ENCODE measurements at places on chromosomes 4 and X.

- peak; percentile 36 for DNase-seq
Measured at GRCh38 chr4:141099326-141099725, 33.9 kb downstream of the RNF150 start.

- DNase-seq = peak; percentile 38
Measured at GRCh38 chrX:130110379-130111219, at the start of gene ELF4. TSS of gene ELF4 (minus strand) at chrX:130110497. CDS start at chrX:130081330, 29,167 bp downstream.

GRCh38 chr4:13511101-13511500 is 27.0 kb upstream of the RAB28 start:
- DNase-seq = no peak

- peak; percentile 30 for DNase-seq
Measured at GRCh38 chrX:26649534-26649933, 433.6 kb downstream of the MAGEB5 start.

DNA sequence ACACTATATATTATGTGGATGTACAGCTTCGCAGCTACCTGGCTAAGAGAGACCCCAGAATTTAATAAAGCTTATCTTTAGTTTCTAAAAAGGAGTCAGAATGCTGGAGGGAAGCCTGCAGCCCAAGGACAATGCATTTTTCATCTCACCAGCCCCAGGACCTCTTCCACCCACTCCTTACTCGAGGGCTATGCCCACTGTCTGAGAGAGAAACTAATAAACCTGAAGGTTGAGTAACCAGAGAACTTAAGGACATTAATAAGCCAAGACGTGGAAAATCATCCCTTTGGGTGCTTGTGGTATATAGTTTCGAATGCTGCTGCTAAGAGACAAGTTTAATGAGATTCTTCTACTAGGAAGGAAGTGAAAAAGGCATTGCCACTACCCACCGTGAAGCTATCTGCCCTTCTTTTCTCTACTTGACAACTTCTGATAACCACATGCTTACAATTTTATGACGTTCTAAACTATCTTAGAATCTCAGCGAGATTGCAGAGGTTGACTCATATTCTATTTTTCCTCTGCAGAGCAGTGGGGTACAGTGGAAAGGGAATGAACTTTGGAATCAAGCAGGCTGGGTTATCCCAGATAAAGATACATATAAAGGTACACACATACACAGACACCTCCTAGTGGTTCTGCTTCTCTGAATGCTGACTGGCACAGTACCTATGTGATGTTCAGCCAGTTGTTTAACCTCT is 3.3 kb downstream of the RELL1 start:
- no peak for DNase-seq

GRCh38 chrX:25049357-25049756 is 33.6 kb upstream of the ARX start:
- peak; percentile 45 for DNase-seq

- no peak for DNase-seq
Measured at GRCh38 chr4:52907510-52907909, 45.4 kb downstream of the RASL11B start.

DNA sequence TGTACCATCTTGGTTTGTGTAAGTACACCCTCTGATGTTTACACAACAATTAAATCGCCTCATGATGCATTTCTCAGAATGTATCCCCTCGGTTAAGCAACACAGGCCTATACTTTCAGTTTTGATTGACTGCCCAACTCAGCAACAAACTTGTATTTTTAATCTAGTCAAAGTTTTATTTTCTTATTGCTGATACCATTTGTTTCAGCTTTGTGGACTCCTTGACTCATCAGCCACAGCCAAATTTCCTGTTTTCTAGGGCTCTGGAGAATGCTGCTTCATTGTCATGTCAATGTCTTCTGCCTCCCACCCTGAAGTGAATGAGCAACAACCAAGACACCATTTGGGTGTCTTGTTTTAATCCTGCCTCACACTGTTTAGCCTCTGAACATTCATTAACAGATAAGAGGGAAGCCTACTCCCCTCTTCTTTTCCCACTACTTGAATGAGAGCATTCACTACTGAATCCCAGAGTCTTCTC is 14.0 kb downstream of the BBS12 start:
- DNase-seq = peak; percentile 73

DNA sequence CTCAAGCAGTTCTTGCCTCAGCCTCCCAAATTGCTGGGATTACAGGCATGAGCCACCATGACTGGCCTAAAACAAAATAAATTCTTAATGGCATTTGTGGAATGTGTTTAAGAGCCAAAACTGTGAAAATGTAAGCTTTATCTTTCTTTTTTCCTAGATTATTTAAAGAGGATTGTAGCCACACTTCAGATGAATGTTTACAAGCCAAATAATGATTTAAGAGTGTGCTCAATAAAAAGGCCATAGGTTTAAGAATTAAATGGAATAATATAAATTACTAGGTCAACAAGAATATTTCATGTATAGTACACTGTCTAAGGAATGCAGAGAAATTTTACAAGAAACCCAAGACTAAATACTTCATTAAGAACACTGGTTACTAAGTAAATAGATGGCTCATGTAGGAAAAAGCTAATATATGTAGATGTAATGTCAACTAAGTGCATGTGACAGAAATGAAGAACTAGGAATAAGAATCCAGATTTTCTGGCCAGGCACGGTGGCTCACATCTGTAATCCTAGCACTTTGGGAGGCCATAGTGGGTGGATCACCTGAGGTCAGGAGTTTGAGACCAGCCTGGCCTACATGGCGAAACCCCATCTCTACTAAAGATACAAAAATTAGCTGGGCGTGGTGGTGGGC is 21.3 kb upstream of the UGDH start:
- peak; percentile 28 for DNase-seq

GRCh38 chr4:42713391-42713790 is 56.5 kb upstream of the ATP8A1 start:
- no peak for DNase-seq

DNA sequence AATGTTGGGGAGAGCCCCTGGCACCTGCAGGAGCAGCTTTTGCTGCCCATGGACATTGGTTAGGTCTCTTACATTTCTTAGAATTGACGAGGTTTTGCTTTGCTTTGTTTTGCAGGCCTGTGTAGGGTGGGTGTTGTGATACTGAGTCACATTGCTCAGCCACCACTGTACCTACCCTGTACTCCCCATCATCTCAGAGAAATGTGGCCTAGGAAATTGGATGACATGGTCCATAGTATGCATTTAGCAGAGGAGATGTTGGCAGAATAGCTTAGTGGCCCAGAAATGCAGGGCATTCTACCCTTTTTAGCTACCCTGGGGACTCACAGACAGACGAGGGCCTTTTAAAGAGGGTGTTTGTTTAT is 43.7 kb downstream of the IL21 start:
- DNase-seq = no peak

GRCh38 chr4:53541577-53542206 is 49.6 kb downstream of the LNX1 start:
- DNase-seq = peak; percentile 94

GRCh38 chrX:151151665-151152267 is 24.6 kb upstream of the GPR50 start:
- peak; percentile 49 for DNase-seq

DNA sequence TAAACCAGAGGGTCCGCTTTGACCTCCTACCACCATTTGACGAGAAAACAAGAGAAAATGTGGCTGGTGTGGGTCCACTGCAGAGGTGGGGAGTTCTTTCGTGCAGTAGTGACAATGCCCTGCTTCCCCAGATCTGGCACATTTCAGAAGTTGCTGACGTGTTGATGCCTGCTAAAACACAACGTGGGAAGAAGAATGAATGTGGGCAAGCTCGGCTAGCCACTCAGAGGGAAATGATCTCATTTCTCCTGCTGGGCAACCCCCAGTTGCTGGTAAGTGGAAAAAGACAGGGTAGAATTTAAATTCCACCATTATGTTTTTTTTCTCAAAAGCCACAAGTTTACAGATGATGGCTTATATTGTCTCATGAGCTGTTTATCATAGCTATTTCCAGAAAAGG is 77.9 kb downstream of the LUZP4 start:
- peak; percentile 41 for DNase-seq

DNA sequence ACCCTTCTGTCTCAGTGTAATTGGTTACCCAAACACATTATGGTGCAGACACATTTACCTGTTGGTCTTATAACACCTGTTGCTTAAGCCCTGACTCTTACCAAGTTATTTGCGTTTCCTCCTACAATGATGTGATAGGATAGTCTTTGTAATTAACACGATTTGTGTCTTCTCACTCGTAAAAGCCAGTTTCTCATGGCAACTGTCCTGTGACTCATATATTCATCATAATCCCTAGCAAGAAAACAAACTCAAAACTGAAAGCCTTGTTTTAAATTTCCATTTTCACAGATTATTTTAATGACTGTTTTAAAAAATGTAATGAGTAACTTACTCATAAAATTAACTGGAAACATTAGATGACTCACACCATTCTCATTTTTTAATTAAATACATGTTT is 495.2 kb downstream of the NLGN4X start:
- no peak for DNase-seq

GRCh38 chr4:126843492-126844067 is 789.2 kb upstream of the INTU start:
- no peak for DNase-seq

DNA sequence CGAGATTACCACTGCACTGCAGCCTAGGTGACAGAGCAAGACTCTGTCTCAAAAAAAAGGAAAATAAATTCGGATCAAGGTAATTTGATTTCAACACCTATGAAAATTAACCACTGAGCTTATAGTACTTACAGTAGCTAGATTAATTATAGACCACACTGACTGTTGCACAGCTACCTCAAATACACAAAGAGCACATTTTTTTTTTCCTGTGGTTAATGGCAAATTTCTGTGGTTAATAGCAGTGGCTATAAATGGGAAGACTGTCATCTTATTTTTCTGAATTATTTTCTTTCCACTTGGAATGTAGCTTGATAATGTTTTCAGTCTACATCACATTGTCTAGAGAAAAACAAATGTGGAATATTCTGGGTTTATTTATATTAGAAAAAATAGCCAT is 1661.6 kb upstream of the PCDH7 start:
- DNase-seq = peak; percentile 22

GRCh38 chr4:77358315-77358928 is 201.4 kb downstream of the CCNG2 start:
- peak; percentile 42 for DNase-seq

DNA sequence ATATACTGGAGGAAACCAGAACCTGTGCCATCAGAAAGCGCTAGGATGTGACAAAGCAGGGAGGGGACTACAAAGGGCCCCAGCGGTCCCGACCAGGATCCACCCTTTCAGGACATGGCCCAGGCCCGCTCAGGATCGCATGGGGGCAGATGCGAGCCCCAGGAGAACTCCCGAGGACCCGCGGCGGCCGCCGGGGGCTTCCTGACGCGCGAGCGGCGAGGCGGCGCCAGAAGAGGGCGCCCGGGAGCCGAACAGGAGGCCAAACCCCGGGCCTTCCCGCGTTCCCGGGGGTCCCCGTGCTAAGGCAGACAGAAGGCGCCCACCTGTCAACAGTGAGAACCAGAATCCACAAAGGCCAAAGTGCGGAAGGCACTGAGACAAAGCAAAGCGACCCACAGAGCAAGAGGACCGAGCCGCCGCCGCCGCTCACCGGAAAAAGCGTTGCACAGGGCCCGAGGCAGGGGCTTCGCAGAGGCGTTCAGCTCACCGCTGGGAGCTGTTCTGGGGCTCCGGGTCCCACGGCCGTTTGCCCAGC is 7.3 kb upstream of the OPN1LW start:
- DNase-seq = peak; percentile 30

- DNase-seq = no peak
Measured at GRCh38 chr4:77177199-77177598, 20.2 kb downstream of the CCNG2 start.

DNA sequence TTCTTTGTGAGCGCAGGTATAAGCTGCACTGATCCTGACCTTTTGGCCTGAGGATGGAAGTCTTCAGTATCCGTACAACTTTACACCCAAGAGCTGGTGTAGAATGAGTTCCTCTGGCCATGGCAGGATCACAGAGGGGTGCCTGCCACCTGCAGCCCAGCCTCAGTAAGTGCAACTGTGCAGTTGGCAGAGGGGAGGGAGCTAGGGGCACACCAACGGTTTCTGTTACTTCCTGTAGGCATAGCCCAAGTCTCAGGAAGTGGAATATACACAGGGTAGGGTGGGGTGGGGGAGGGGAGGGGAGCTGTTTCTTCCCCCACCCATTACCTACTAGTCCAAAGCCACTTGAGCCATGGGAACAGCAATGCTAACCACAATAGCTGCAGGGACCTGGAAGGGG is 85.4 kb upstream of the GBA3 start:
- peak; percentile 28 for DNase-seq

DNA sequence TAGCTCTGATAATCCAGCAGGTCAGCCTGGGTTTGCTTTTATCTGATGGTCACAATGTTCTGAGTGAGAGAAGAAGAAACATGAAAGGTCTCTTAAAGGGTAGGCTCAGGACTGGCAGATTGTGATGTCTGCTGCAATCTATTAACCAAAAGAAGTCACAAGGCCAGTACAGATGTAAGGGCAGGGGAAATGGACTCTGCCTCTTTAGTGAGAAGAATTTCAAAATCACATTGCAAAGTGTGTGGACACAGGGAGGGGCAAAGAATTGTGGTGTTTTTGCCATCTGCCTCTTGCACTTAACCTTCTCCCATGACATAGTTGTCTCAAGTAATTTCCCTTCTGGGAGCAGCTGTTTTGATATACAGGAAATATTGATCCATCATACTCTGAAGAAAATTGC is 40.9 kb downstream of the IL1RAPL1 start:
- no peak for DNase-seq
